ENCODE measurements at places on chromosomes 2 and 18.

DNA sequence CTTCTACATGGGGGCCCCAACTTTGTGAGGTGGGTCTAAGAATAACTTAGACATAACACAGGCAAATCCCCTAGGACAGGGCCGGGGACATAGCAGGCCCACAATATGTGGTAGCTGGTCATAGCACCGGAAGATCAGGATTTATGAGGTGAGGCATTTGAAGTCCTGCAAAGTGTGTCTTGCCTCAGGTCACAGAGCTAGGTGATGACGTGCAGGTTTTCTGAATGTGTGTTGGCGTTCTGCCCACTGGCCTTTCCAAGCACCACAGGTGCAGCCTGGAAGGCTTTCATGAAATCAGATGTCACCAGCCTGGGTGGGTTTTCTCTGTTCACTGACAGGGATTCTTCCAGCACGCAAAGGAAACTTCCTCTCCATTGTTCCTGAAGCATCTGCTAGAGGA, 119.1 kb downstream of the LRATD1 start:
- DNase-seq = no peak

- DNase-seq = no peak
These were observed 9.7 kb upstream of the CUL3 start for GRCh38 chr2:224594840-224595239.

- DNase-seq = no peak
These were observed 24.2 kb upstream of the SDC1 start for GRCh38 chr2:20249170-20249569.

DNA sequence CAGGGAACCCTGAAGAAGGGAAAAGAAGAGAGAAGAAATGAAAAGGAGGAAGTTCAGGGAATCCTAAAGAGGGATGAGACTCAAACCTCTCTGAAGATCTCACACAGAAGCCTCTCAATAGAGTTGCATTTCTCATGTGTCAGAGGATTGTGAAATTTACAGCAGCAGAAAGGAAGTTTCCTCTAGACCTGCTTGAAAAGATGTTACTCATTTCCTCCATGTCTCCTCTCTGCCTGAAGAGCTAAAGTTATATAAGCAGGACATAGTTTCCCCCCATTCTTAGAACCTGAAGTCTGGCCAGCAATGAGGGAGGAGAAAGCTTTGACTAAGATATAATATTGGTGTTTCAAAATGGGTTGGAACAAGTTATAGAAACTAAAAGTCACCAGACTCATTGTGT, 1155.6 kb downstream of the LRP1B start:
- no peak for DNase-seq

DNA sequence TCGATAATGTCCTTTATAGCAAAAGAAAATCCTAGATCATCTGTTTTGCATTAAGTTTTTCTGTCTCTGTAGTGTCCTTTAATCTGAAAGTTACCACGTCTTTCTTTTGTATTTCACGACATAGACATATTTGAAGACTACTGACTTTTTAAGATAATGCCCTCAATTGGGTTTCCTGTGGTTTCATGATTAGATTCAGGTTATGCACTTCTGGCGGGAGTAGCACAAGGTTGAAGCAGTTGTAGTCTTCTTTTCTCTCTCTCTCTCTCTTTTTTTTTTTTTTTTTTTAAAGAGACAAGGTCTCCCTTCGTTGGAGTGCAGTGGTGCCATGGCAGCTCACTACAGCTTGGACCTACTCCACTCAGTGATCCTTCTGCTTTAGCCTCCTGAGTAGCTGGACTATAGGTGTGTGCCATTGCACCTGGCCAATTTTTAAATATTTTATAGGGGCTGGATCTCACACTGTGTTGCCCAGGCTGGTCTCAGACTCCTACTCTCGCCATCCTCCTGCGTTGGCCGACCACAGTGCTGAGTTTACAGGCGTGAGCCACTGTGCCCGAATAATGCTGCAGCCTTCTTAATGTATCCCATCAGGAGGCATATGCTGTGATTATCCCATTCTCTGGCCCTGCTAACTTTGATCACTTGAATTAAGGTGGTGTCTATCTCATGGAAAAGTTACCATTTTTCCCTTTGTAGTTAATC, 3.9 kb downstream of the INPP4A start:
- DNase-seq = no peak

- peak; percentile 14 for DNase-seq
These were observed 9.3 kb downstream of the RHOB start for GRCh38 chr2:20456116-20456571.

- DNase-seq = no peak
These were observed 105.7 kb downstream of the SLC4A3 start for GRCh38 chr2:219733106-219733505.

- no peak for DNase-seq
These were observed 32.9 kb downstream of the MBP start for GRCh38 chr18:77099485-77100370.

- DNase-seq = no peak
These were observed 9.9 kb downstream of the IGFBP5 start for GRCh38 chr2:216685327-216685875.

GRCh38 chr18:77455004-77455403, 205.4 kb downstream of the GALR1 start:
- DNase-seq = no peak

GRCh38 chr2:101469863-101470262, 5.0 kb downstream of the RFX8 start:
- no peak for DNase-seq

DNA sequence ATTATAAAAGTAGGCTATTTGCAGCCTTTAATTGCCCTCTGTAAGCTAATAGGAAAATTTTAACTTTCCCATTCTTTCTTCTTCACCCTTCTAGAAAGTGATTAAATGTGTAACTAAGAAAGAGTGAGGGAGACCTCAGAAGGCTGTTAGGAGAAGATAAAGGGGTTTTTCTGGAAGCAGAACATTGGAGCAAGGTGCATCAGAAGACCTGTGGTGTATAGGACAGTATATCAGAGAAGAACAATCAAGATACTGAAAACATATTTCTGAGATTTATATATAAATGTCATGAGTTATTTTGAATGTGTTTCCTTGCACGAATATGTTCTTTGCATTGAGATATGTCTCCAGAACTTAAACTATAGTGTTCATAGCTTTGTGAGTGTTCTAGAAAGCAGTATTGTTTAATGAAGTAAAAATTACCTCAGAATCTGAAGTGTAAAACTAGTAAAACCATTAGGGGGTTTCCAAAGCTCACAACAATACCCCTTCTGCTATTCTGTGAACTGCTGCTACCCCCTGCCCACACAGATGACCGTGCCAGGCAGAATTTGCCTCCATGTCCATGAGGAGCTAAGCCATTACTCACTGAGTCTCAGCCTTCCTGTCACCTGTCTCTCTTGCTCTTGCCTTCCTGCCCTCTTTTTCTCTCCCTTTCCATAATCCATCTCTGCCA, 537.9 kb downstream of the EPHA4 start:
- no peak for DNase-seq

DNA sequence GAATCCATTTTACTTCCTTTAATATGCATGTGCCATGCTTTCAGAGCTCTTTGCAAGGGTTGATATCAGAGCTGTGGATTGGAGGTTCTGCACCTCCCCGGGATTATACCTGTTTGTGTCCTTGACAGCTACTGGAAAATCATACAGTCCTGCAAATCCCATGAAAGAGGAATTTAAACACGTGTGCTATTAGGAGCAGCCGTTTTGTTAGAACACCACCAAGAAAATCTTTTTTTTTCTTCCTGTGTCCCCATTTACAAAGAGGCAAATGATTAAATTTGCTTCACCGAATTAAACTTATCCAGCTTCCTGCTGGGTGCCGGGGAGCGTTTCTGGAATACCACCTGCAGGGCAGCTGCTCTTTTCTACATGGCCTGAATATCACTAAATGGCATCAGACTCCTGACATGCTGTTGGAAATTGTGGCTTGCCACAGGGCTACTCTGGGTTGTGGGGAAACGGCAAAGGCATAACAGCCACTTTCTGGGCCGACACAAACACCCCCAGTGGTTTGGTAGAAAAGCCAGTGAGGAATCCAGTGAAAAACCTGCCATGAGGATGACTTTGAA, 23.4 kb upstream of the SOX11 start:
- DNase-seq = no peak

DNA sequence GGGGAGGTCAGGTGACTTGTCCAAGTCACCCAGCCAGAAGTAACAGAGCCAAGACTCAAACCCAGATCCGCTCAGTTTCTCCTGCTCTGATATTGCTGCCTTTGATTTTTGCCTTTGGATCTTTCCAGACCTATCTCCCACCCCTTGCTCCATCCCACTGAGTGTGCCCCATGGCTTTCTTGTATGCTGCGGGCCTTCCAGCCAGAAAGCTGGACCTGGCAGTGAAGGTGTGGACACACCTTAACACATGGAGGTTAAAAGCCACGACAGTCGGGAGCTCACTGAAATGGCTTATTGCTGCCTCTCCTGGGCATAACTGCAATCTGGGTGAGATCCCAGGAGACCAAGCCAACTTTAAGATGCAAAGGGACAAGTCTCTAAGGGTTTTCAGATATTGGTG, 86.7 kb downstream of the LONRF2 start:
- peak; percentile 20 for DNase-seq

DNA sequence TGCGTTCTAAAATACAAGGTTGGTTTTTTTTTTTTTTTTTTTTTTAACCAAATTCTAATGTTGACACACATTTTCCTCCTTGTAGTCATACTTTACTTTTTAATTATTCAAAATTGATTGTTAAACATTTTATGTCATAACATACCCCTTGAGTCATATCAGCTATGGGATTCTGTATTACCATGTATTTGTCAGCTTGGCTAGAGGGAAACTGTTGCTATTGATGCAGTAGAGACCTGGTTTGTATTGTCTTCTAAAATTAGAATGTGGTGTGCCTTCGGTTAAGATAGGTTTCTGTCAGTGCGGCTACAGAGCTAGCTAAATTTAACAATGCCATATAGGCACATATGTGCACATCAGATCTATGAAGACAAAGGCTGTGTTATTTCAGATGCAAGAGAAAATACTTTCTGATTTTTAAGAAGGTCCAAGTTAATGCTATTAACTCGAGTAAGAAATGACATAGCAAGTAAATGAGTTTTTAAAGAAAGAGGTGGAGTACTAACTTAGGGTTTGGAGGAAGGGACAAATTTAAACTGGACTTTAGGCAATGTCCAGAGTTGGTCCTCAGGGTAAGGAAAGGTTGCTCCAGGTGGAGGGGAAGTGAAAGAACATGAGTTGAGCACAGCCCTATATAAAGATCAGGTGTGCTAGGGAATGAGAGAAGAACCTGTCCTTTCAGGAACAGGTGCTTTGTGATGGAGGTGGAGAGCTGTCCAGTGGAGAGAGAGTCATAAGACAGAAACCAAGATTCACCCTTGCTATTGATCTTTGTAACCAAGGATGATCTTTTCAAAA, 152.3 kb downstream of the PRPF40A start:
- no peak for DNase-seq

DNA sequence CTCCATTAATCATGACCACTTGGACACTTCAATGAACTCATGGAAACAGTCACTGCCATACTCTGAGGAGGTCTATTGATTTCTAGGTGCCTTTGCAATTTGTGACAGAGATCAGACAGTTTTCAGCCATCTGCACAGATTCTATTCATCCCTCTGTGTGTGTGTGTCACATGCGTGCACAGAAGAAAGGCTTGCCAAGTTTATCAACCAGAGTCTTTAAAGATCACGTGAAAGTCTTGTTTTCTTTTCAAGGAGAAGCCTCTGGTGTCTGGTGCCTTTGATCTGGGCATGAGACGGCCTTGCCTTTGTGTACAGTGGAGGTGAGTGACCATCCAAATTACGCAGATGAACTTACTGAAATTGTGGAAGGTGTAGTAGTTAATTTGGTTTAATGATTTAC, 164.2 kb downstream of the VAPA start:
- DNase-seq = no peak

DNA sequence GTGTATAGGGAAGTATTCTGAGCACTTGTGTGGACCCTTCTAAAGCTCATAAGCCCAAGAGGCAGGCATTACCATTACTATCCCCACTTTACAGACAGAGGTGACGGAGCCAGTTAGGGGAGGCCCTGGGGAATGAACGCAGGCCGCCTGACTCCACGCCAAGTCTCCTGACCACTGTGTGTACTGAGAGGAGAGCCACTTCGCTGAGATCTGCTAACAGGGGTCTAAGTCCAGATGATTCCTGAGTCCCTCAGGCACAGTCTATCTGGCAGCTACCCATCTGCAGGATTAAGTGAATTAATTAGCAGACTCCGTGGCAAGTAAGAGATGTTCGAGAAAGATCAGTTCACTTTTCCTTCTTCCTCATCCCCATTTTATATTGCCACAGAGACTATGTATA, 13.7 kb downstream of the CYB5A start:
- no peak for DNase-seq

- no peak for DNase-seq
These were observed 74.2 kb downstream of the TNFRSF11A start for GRCh38 chr18:62399276-62399675.

GRCh38 chr18:23182606-23183005, 47.3 kb downstream of the CABLES1 start:
- DNase-seq = no peak

- no peak for DNase-seq
These were observed 6.5 kb downstream of the NBAS start for GRCh38 chr2:15554525-15555218.

DNA sequence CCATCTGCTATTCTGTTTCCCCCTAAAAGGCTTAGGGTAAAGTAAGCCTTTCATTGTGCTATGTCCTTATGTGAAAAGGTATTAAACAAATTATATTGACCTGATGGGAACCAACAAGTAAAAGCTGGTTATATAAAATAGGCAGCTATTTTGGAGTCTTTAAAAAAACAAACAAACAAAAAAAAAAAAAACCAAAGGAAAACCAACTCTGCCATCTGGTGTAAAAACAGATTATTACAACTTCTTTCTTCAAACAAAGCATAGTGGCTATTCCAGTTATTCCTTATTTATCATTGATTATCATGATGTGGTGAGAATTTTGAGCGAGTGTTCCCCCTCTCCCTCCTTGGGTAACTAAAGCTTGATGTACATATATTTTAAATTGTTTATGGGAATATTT, 122.3 kb upstream of the FHL2 start:
- no peak for DNase-seq

- DNase-seq = no peak
These were observed 51.0 kb downstream of the KIDINS220 start for GRCh38 chr2:8786463-8786862.

- DNase-seq = no peak
These were observed 168.6 kb upstream of the CWC22 start for GRCh38 chr2:180175736-180176135.

DNA sequence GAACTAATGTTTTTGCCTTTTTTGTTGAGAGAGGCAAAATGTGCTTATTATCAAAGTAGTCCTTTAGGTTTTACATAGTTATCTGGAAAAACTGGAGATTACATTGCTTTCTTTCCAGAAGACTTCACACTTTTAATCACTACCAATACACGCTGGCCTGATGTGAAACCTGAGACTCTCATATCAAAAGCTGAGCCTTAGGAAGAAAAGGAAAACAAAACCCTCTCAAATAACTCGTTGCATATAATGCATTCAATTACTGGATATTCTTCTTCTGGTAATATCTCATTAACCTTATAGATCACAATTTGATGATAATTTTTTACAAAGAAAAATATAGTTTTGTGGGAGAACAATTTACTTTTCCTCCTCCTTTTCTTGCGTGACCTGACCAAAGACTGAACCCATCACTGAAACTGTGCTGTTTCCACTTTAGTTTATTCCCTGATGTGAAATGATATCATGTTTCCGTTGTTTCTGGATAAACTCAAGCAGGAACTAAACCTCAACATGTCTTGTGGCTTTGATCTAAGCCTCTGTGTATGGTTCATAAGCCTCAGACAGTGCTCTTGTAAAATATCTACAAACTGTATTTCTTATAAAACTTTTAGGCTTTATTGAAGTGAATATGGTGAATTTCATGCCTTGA, 332.4 kb downstream of the GULP1 start:
- DNase-seq = peak; percentile 73

- DNase-seq = no peak
These were observed 379.0 kb downstream of the ZEB2 start for GRCh38 chr2:144140891-144141290.

Measured in stomach (tissue), 19 donors.